Motor neuron (in vitro differentiated cells): ENCODE measurements at places on chromosomes 16 and 17.

DNA sequence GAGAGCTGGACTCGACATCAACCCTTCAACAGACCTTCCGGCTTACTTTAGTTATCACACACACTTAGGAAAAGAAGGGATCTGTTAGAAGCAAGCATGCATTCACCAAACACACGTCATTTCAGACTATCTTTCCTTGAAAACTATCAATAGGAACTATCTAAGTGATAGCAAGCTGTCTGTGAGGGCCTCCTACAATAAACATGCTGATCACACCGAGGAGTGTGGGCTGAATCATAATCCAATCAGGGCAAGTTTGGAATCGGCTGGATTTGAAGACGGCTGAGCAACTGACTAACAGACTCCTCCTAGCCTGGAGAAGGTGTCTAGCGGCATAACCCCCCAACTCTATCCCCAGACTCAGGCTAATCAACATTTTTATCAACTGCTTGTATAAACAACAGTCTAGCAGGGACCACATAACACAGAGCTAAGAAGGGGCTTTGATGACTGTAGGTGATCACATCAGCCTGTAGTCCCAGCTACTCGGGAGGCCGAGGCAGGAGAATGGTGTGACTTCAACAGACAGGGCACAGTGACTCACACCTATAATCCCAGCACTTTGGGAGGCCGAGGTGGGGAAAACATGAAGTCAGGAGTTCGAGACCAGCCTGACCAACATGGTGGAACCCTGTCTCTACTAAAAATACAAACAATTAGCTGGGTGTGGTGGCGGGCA, 14.1 kb downstream of the NXN start:
- ATAC-seq: no peak

DNA sequence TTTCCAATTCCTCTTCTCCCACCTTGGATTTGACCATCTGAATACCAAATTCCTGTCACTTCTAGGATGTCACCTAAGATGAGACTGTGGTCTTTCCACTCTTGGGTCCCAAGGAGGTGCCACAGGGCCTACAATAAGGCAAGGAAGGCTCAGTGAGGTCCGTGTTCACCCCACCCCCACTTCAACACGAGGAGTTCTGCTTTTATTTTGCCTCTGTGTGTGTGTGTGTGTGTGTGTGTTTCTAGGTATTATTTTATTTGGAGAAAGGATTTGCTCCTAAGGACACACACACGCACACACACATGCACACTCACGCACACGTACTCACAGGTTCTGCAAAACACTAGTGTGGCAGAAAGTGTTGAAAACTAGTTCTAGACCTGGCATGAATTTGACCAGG, 24.5 kb upstream of the PHOSPHO1 start:
- ATAC-seq: no peak

- no peak for ATAC-seq
These were observed 51.9 kb downstream of the ABCC6 start for GRCh38 chr16:16171332-16171919.

DNA sequence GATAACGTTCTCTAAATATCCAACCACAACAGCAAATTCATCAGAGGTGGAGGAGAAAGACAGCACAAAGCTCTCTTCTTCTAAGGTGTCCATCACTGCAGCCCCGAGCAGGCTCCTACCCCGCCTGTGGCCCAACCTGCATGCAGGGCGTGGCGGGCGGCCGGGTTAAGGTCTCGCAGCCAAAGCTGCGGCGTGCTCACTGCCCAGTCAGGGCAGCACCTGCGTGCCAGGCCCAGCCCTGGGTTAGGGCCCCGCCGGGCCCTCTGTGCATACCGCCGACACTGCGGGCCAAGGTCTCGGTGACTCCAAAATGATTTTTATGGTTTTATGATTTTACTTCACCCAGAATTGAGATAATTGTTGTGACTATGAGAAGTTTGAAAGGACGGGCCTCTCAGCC, 57.8 kb downstream of the FOXK2 start:
- ATAC-seq: no peak

DNA sequence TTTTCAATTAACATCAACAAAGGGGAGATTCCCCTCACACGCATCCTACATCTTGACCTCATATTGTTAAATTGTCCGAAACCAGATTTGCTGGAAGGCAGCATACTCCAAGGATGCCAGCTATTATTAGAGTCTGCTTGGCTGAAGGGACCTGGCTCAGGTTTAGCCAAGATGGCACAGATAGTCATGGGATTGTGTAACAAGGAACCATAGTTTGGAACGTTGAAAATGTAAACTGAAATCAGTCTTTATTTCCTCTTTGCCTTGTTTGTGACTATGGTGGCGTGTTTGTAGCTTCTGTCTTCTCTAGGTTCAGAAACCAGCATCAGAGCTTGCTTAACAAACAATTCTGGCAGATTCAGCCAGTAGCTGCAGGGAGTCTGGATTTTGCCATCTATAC, 5.9 kb downstream of the ARSG start:
- ATAC-seq: no peak

DNA sequence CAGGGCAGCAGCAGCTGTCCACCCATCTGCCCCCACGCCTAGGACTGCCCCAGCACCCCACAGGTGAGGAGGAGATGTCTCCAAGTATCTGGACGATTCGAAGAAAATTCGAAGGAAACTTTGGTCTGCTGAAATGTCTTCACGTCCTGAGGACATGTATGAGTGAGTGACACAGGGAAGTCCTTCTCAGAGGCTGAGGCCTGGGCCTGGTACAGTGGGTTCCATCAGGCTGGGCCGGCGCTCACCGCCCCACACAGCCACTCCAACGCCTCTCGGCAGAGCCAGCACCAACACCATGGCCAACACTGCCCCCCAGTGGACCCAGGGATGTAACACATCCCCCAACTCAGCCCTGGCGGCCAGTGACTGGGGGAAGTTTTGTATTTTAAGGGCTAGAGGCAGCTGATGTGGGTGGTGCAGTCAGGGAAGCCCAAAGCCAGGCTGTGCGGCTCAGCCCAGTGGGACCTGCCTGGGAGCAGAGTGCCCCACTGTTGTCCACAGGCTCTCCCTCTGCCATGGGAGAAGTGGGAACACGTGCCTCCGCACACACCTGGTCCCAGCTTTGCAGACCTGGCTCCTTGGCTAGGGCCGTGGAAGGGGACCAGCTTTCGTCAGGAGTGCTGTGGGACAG, 55.8 kb upstream of the FASN start:
- peak; percentile 98 for ATAC-seq

DNA sequence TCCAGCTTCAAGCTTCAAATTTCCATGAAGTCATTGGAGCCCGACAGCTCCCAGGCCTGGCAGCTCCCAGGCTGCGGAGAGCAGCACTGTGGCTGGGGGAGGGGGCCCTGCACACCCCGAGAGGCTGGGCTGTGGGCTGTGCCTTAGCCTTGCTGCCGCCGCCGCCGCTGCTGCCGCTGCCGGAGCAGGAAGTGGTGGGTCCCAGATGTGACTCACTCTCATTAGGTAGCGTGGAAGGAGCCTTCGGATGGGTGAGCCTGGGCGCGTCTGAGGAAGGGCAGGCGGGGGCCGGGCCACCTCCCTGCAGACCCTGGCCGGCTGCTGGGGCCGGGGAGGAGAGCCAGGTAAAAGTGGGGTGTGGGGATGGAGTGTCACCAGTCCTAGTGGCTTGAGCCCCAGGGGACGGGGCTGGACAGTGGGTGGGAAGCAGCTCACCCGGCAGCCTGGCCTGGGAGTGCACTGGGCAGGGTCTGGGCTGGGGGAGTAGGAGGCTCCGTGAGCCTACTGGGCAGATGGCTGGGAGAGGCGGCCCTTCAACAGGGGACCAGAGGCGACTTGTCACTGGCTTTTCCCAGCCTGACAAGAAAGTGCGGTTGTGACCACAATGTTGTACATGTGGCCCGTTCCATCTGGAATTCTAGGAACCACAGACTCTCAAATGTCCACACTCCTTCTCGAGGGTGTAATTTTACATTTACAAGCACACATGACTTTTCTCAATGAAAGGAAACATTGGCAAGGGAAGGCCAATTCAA, at the start of gene ADCY7:
TSS of gene ADCY7 (plus strand) at position 215 of the 755 bp plus-strand sequence. CDS start 21,629 bp downstream, outside the sequence.
- ATAC-seq: peak; percentile 96

GRCh38 chr16:2234813-2235170, 1.5 kb upstream of the DNASE1L2 start:
- ATAC-seq: no peak

DNA sequence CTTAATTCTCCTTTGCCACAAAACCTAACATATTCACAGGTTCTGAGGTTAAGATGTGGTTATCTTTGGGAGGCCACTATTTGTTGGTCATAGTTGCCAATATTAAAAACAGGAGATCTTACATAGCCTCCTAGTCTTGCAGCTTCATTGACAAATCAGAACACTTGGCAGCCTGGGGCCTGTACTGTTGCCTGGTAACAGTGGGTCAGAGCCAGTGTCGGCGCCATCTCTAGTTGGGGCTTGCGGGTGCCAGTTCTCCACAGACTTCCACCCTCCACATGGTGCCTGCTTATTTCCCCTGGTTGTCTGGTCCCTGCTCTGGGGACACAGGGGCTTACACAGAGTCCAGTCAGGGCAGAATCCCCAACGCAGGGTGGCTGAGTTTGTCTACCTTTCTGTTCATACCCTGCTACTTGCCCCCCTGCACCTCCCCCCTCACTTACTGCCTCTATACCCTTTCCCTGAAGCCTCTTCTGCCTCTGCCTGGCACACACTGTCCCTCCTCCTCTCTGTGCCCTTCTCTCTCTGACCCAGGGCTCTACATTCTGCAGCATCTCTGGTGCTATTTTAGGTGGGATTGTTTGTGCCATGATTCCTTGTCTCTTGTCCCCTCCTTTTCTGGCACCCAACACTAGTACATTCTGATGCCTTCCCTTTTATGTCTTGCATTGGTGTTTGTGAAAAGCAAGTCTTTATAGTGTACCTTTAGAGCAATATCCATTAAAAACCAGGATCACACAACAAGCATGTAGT, 13.4 kb downstream of the EPN2 start:
- ATAC-seq: peak; percentile 82
